Transverse colon (tissue), 4 donors: ENCODE measurements at places on chromosomes 2 and 18.

DNA sequence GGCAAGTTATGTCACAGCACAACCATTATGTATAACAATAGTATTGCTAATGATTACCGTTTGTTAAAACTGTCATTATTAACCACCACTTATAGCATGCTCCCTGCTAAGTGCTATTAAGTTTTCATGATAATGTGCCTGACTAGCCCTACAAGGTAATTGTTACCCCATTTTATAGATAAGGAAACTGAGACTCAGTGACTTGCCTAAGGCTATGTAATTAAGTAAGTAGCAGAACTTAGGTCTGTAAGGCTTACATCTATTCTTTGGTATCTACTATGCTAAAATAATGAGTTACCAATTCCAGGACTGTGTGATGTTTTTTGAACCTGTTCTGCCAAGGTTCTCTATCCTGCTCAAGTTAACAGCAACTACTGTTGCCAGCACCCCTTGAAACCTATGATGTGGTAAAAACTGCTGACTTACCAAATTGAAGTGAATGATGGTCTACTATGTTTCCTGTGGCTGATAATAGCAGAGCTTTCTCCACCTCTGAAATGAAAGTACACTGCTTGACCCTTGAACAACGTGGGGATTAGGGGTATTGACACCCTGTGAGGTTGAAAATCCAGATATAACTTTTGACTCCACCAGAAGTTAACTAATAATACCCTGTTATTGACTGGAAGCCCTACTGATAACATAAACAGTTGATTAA is 18.2 kb downstream of the ACVR2A start:
- no peak overlapping the region for H3K4me3 ChIP-seq
- H3K27ac ChIP-seq, result no peak overlapping the region
- H3K27me3 ChIP-seq, result no peaks in the 10 kb centered on the region

GRCh38 chr2:49111456-49111855 is 42.9 kb downstream of the FSHR start:
- H3K4me3 ChIP-seq, result no peak overlapping the region
- H3K36me3 ChIP-seq, result no peaks in the 10 kb centered on the region
- DNase-seq, result no peak
- no peaks in the 10 kb centered on the region for H3K4me1 ChIP-seq

DNA sequence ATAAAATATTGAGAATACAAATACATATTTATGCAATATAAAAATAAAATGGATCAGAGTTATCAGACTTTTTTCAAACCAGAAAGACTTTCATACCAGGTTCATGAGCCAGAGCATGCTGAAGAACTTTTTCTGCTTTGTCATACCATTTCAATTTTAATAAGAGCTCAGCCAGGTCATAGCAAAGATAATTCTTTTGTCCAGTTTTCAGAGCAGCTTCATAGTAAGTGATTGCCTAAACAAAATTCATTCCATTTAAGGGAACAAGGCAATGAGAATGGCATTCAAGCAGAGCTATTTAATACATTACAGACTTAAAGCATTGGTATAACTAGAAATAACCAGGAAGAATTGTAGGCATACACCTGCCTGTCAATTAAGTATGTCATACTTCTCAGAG is 42.3 kb downstream of the TTC21B start:
- H3K27ac ChIP-seq, result no peak overlapping the region
- H3K27me3 ChIP-seq, result no peaks in the 10 kb centered on the region
- no peaks in the 10 kb centered on the region for H3K4me1 ChIP-seq
- DNase-seq, result no peak
- no peak overlapping the region for H3K4me3 ChIP-seq

DNA sequence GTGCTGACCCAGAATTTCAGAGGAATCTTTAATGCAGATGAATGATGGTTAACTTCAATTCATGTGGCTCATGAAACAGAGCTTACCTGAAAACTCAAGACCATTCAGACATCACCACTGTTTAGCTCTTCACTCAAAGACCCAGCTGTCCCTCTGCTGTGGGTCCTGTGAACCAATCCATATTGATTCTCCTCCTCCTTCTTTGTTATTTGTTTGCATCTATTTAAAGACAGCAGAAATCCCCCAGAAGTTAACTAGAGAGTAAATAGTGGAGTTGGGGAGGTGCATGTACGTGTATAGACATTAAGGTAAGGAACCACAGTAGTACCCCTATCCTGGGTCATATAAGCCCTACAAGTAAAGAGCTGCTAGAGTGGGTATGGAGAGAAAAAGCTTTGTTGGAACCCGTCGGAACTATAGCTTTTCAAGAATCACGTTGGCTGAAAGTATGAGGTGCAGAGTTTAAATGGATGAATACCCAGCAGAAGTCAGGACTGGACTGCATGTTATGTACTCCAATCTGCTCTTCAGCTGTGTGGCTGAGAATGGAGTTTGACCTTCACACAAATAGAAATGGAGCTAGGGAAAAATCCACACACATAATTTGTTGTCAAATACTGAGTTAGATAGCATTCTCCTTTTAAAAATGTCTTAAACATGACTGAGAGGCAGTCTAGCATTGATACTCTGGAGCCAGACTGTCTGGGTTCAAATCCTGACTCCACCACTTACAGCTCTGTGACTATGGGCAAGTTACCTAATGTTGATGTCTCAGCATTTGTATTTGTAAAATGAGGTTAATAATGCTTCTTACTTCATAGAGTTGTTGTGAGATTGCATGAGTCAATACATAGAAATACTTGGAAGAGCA is 81.7 kb upstream of the HK2 start:
- no peak overlapping the region for H3K4me3 ChIP-seq
- no peaks in the 10 kb centered on the region for H3K4me1 ChIP-seq
- no peak overlapping the region for H3K27ac ChIP-seq
- no peaks in the 10 kb centered on the region for H3K27me3 ChIP-seq
- no peaks in the 10 kb centered on the region for H3K36me3 ChIP-seq

GRCh38 chr18:48084858-48085257 is 154.4 kb upstream of the SMAD2 start:
- DNase-seq, result peak; percentile 44
- peaks cover 8% of the 10 kb centered on the region for H3K4me1 ChIP-seq
- H3K4me3 ChIP-seq, result no peak overlapping the region
- H3K27ac ChIP-seq, result peak overlapping the region; percentile 43
- no peaks in the 10 kb centered on the region for H3K36me3 ChIP-seq
- H3K27me3 ChIP-seq, result no peaks in the 10 kb centered on the region
